Iris pigment epithelial cell (primary cell): ENCODE measurements at places on chromosomes 5 and 9.

DNA sequence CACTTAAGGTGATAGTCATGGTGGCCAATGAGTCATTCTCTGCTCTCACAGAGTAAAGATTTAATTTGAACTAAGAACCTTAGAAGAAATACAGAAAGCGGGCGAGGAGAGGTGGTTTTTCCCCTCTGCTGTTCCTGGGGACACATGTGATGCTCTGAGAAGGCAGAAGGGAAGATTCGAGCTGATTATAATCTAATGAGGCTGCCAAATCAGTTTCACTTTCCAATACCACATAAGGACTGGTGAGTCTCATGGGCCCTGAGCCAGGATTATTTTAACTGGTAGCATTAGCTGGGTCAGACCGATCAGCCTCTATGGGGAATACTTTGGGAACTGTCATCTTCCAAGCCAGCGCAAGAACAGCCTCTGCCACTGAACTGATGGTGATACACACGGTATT is 116.5 kb downstream of the SLC1A3 start:
- DNase-seq = peak; percentile 20

DNA sequence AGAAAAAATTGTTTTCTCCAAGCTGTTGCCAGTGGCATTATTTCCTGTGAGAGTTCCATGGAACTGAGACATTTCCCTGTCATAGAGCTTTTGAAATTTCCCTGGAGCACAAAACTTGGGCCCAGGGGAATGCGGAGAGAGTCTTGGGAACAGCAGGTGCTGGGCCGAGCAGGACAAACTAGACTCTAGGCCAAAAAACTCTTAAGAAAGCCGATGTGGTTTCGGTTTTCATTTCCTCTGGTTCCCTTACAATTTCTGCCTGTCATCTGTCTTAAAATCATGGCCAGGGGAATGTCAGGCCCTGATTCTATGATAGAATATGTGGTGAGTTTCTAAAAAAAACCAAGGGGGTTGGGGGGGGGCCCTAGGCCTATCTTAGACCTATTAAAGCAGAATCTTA is 4.6 kb downstream of the SLC35A4 start:
- DNase-seq = peak; percentile 10

GRCh38 chr9:120587328-120587727 is 7.4 kb upstream of the CDK5RAP2 start:
- DNase-seq = no peak

DNA sequence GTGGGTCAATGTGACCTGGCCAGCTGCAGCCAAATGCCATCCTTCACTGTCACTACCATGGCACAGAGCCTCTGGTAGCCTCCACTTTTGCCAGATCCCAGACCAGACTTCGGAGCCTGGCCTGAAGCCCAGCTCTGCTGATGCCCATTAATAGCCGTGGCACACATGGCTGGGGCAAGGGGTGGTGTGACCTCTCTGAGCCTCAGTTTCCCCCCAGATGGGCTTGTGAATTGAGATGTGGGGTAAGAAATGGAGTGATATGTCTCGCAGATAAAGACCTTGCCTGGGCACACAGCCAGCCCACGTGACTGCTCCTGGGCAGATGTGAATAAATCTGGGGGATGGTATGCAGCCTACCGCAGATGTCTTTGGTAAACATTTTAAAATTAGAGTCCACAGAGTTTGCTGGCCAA is 13.9 kb downstream of the SUSD3 start:
- peak; percentile 62 for DNase-seq

DNA sequence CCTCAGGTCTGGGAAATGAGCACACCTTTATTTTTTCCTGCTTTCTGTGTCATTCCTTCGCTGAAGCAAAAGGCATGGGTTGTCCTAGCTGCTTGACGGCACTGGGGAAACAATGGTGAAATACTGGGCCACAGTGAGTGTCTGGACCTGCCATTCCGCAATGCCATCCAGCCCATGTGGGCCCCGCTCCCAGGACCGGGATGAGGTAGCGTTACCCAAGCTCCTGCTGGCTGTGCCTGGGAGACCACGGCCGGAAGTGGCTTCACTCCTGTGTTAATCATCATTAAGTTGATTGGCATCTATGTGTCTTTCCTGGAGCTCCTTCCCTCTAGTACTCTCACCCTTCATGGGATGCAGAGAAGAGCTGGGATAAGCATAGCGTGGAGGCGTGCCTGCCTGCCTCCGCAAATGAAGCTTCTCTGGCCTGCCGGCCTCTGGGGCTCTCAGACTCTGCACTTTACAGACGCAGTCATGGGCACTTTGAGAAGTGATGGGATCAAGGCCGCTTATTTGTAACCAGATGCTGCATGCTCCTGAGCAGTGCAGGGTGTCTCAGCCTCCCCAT is 16.5 kb upstream of the SMIM32 start:
- DNase-seq = no peak

- DNase-seq = no peak
These were observed 142.5 kb downstream of the FSTL4 start for GRCh38 chr5:133469846-133470245.

- DNase-seq = no peak
These were observed 156.9 kb upstream of the FST start for GRCh38 chr5:53323511-53323910.

DNA sequence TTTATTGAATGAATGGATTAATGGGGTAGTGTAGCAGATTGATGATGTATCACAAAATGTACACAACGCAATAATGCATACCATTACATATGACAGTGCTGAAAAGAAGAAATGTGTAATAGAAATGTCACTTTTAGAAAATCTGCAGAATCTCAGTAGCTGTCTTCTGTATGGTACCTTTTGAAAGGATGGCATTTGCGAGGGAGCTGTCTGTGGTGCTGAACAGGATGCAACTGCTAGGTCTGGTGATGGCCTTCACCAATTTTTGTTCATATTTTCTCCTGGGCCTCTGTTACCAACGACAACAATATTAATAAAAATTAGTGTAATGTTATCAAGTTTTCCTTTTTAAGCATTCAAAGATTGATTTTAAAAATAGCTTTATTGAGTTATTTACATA is 36.2 kb upstream of the OTULIN start:
- peak; percentile 57 for DNase-seq

- peak; percentile 86 for DNase-seq
These were observed 506.9 kb downstream of the TLE1 start for GRCh38 chr9:81182431-81182830.

DNA sequence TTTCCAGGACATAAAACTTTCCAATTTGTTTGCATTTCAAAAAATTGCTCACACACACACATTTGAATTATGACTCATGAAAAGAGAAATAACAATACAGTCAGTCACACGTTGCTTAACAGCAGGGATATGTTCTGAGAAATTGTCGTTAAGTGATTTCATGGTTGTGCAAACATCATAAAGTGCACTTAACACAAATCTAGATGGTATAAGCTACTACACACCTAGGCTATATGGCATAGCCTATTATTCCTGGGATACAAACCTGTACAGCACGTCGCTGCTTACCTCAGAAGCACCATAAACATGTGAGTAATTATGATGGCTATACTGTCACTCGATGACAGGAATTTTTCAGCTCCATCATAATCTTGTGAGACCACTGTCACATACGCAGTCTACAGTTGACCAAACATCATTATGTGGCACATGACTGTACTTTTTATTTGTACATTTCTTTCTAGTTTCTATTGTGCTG is 378.2 kb downstream of the ACTL7B start:
- peak; percentile 89 for DNase-seq

GRCh38 chr9:134942788-134943184 is 25.1 kb upstream of the FCN1 start:
- no peak for DNase-seq

GRCh38 chr5:153122403-153122802 is 368.1 kb upstream of the GRIA1 start:
- DNase-seq = no peak

GRCh38 chr9:78595200-78595945 is 298.4 kb downstream of the PSAT1 start:
- peak; percentile 44 for DNase-seq

DNA sequence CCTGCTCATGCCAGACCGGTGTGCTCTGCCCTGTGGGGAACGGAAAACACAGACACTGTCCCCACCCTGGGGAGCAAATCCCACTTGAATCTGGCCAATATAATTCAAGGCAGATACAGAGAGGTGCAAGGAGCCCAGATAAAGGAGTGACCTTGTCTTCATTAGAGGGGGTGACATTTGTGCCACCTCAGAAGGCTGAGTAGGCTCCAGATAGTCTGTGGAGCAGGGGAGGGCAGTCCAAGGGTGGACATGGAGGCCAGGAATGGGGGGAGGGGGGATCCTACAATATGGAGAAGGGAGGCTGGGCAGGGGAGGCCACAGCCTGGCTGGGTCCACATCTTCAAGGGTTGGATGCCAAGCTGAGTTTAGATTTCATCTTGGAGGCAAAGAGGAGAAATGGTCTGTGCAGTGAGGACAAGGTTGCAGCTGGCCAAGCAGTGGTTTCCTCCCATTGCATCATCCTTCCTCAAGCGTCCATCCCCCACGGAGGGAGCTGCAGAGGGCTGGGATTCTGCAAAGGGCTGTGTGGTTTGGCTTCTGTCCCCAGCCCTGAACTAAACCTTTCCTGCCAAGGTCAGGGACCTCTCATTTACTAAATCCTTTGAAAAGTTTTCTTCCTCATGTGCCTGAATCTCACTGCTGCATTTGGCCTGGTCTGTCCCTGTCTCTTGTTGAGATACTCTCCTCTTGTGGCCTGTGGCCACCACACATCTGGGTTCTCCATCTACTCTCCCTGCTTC is 60.1 kb downstream of the GALNT12 start:
- peak; percentile 86 for DNase-seq
